ENCODE measurements at places on chromosomes 1 and 21.

GRCh38 chr21:35037384-35037765 is 11.7 kb downstream of the RUNX1 start:
- DNase-seq = no peak

- DNase-seq = no peak
Observed at GRCh38 chr1:108152782-108153222, 47.3 kb downstream of the SLC25A24 start.

GRCh38 chr1:67850151-67850551 is 16.9 kb upstream of the GNG12 start:
- DNase-seq = no peak

DNA sequence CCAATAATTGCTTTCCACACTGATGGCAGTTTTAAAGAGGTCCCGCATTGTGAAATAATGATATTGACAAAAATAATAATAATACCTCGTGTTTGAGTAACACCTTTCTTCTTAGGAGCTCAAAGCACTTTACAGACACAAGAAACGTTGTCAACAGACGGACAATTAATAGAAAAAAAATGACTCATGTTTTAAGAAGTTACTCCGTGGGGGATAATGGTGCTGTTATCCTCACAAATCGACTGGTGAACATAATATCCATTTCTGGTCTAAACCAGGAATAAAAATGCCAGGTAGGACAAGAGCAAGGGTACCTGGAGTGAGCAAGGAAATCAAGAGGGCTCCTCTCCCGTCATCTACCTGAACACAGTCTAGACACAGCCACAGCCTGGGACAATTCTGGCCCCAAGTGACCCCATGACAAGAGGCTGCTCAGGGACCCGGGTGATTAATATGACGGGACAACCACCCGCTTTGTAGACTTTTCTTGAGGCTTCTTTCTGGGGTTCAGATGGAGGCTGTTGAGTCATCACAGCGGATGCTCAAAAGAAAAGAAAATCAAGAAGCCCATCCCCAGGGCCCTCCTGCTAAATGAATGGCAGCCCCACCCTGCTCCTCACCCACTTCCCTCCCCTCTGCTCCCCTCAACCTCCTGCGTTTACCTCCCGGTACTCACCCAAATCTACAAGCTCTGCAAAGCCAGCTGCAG is 146.2 kb upstream of the IRF2BP2 start:
- DNase-seq = no peak

GRCh38 chr1:103447471-103447870 is 78.0 kb upstream of the RNPC3 start:
- no peak for DNase-seq

GRCh38 chr1:35475356-35475755 is 81.8 kb downstream of the KIAA0319L start:
- no peak for DNase-seq

GRCh38 chr1:211089536-211089935 is 44.4 kb downstream of the KCNH1 start:
- no peak for DNase-seq

DNA sequence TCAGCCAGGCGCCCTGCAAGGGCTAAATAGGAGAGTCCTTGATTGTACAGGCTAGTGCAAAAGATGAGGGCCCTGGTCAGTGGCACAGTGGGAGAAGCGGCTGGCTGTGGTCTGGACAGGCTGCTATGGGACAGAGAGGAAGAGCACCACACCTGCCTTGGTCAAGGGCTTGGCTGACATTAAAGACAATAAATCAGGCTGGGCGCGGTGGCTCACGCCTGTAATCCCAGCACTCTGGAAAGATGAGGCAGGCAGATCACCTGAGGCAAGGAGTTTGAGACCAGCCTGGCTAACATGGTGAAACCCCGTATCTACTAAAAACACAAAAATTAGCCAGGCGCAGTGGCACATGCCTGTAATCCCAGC is 62.9 kb downstream of the NID1 start:
- DNase-seq = no peak

DNA sequence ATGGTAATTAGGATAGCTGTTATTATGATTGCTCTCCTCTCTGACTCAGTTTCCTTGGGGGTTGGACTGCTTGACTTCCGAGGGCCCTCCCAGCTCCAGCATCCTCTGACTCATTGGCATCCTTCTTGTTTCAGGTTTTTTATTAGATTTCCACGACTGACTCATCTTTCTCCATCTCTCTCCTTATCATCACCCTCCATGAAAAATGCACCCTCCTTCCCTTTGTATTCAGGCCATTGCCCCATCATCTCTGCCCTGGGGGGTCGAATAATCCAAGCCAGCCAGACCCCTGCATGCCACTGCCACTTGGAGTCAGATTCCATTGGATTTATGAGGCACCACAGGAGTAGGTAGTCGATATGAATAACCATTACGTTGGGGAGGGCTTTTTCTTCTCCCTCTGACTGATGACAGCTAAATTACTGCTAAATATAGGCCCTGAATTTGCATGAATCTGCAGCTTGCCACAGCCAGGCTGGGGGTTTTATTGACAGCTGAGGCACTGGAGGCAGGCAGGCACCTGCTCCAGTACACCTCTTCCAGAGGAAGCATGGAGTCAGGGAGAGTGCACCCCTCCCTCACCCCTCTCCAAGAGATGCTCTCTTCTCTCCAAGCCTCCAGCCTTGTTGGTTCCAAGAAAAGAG is 91.7 kb downstream of the C1orf94 start:
- DNase-seq = no peak

GRCh38 chr1:110736900-110737605 is 62.3 kb upstream of the KCNA3 start:
- no peak for DNase-seq

GRCh38 chr1:8047686-8048445 is 21.8 kb upstream of the ERRFI1 start:
- no peak for DNase-seq

DNA sequence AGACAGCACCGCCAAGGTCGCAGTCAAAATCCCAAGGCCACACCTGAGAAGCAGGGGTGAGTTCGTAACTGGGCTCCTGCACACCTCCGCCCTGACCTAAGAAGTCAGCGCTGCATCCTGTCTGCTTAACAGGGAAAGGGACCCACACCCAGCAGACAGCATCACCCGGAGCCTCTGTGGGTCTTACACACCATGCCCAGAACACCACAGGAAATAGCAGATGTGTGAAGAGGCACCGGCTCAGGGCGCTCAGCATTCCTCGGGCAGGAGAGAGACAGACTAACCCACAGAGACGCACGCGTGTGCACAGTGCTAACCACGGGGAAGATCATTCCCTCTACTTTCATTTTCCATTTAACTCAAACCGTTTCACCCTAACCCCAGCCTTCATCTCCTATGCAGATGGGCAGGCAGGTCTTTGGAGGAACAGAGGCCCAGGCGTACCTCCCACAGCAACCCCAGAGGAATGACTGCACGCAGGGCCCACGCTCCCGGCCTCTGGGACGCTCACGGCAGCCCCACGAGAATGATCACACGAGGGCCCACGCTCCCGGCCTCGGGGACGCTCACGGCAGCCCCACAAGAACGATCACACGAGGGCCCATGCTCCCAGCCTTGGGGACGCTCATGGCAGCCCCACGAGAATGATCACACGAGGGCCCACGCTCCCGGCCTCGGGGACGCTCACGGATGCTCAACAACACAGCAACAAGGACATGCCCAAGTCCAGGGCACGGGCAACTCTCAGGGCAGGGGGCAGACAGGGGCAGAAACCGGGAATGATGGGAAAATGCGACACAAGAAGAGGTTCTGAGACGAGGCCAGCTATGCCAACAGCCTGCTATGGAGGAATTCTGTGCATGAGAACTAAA is 20.9 kb downstream of the POFUT2 start:
- DNase-seq = no peak

GRCh38 chr1:50246869-50247268 is 138.1 kb downstream of the ELAVL4 start:
- DNase-seq = no peak

DNA sequence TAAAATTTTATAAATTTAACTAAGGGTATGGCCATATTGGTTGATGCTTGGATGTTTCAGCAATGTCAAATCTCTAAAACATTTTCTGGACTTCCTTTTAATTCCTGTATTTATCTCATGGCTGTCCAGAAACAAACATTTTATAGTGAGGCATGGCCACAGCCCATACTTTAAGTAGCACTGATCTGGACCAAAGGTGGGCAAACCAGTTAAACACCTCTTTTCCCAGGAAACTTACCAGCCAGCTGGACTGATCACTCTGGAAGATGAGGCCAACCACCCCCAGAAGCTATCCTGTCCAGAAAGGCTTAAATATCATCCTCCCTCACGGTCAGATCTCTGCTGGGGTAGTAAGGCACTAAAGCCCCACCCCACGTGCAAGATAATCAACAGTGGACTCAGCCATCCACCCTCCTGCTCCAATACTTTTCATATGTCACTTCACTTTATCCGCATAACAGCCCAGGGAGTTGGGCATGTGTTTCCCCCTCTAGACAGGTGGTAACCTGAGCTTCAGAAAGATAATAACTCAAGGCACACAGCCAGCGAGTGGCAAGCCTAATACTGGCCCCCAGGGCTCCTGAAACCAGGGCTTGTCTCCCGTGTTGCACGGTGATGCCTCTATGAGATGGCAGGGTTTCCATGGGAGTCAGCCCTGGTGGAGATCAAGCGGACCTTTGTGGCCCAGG is 120.5 kb upstream of the NGF start:
- no peak for DNase-seq

- no peak for DNase-seq
Observed at GRCh38 chr1:50491142-50491541, 67.9 kb upstream of the DMRTA2 start.

DNA sequence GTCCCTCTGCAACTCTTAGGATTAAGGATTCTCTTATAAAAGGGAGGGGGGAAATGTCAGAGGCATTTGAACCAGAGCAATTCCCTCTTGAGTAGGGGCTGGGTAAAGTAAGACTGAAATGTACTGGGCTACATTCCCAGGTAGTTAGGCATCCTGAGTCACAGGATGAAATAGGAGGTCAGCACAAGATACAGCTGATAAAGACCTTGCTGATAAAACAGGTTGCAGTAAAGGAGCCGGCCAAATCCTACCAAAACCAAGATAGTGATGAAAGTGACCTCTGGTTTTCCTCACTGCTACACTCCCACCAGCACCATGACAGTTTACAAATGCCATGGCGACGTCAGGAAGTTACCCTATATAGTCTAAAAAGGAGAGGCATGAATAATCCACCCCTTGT is 14.3 kb upstream of the COX20 start:
- DNase-seq = no peak

DNA sequence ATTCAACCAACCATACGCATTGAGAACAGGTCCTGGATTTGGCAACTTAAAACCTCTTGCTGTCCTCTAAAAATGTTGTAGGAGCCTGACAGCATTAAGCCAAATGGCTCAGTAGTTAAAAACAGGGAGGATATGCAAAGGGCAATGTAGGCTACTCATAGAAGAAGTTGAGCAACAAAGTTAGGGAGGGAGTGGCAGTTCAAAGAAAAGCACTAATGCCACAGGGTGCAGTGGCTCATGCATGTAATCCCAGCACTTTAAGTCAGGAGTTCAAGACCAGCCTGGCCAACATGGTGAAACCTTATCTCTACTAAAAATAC is 92.9 kb upstream of the ERG start:
- no peak for DNase-seq

GRCh38 chr1:169484101-169484500 is 1.6 kb downstream of the SLC19A2 start:
- DNase-seq = no peak
